CD4-positive, alpha-beta T cell (primary cell): ENCODE measurements at places on chromosomes 4 and X.

DNA sequence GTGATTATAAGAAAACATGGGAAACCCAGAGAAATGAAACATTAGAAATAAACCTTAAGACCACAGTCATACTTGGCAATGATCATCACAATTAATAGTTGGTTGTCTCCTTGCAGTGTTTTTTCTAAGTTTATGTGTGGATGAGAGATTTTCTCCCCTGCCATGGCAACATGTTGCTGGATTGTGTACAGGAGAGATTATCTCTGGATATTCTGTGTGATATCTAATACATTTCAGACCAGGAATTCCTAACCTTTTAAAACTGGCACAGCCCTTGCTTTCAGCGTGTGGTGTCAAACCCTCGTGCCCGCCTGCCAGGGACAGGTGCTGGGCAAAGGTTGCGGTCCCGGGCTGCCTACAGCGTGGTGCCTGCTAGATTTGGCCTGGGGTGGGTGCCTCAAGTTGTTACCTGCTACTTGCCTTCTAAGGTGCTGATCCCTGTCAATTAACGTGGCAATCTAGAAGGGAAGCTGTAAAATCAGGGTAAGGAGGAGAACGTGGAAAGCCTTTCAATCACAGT lies 100.5 kb downstream of the TMEM131L start:
- no peak for DNase-seq

- DNase-seq = no peak
Observed at GRCh38 chr4:117986321-117986720, 48.0 kb upstream of the NDST3 start.

DNA sequence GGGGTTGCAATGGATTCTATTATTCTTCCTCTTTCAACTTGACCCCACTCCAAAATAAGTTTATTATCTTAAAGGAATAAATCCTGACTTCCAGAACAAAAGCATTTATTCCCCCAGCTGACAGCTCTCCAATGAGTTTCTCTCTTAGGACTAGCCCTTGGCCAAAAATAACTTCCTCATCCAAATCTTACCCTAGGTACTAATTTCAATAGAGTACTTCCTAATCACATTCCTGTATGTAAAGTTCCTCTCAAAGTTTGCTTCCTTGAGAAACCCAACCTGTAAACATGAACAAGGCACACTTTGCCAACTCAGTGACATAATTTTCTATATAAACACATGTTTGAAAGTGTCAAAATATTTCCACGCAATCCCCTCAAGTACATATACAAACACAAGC lies 671.2 kb upstream of the GALNTL6 start:
- DNase-seq = no peak

- no peak for DNase-seq
Observed at GRCh38 chr4:16264798-16265197, 38.5 kb upstream of the TAPT1 start.

DNA sequence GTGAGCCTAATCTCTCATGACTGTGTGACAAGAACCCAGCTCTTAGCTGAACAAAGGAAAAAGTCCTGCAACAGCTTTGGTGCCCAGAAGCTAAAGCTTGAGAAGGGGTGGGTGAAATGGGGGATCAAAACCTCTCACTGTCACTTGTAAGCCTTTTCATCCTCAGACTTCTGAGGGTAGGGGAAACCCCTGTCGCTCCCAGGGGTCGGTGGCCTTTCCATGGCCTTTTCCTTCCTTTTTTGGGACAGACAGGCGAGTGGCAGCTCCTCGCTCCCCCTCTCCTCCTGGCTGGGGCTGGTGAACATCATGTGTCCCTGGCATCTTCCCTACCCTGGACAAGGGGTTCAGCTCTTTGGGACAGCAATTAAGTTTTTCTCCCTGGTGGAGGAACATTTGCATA lies 78.2 kb downstream of the FAM47A start:
- DNase-seq = no peak

DNA sequence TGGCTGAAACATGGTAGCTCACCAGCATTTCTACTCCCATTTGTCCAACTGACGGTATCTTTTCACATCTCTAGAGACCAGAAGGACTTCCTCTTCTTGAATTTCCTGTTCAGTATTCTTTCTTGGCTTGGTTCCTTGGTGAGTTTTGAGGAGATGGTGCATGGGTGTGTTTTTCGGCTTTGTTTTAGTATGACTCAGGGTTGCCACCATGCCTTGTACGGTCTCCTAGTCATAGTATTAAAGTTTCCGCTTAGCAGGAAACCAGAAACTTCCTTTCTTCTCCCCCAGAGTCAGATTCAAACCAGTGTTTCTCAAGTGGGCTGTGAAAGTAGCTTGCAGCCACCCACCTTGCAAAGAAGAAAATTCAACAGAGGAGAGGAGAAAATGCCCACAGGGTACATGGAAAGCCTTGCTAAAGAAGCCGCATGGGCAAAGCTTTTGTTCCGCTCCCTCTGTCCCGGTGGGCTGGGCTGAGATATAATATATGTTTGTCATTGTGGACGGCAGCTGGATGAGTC lies 5.7 kb downstream of the CD99 start:
- DNase-seq = peak; percentile 28

- DNase-seq = no peak
Observed at GRCh38 chr4:86557526-86557925, 36.6 kb upstream of the PTPN13 start.
